NCI-H1092 (cell line): ENCODE measurements at places on chromosomes 1 and 21.

- no peak for DNase-seq
These were observed 40.7 kb downstream of the TOMM20 start for GRCh38 chr1:235087906-235088305.

GRCh38 chr1:212678456-212679410 lies 20.9 kb downstream of the BATF3 start:
- DNase-seq = no peak

DNA sequence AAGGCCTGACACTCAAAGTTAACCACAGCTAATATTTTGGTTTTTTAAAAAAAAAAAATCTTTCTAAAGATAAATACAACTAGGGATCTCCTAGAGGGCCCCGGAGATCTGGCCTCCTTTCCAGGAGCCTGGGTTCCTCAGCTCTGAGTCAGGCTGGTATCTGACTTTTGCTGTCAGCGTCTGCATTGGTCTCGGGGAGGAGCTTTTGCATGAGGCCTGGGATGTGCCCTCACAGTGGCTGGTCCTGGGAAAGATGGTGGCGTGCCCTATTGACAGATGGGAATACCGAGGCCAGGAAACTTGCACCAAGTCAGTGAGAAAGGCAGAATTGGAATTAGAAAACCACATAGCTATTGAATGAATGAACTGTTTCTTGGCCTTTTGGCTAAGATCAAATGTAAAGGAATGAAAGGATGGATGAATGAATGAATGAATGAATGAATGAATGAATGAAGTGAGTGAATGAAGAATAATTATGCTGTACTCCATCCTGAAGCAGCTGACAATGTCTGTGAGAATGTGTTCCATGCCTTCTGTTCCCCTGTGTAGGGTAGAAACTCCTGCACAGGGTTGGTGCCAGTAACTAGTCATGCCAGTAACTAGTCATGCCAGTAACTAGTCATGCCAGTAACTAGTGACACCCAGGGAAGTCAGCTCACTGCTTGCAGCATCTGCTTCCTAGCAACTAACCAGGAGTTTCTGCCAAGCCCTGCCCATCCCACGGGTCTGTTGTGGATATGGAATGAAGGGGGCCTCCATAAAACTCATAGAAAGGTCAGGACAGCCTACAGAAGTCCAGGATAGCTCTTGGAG lies 242.5 kb upstream of the VAMP3 start:
- DNase-seq = no peak

DNA sequence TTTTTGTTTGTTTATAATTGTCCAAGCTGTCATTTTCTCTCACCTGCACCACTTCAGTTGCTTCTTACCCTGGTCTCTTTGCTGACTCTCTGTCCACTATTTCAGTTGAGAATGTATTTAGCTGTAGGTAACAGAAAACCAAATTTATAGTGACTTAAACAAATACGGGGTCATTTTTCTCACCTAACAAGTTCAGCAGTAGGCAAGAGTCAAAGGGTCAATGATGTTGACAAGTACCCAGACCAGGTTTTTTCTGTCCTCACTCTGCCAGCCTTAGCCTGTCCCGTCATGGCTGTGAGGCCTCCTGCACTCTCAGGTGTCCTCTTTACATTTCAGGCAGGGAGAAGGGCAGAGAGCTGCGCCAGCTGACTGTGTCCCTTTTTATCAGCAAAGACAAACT lies 11.8 kb downstream of the RIIAD1 start:
- no peak for DNase-seq

- DNase-seq = no peak
These were observed 83.7 kb upstream of the KAZN start for GRCh38 chr1:14514739-14515138.

DNA sequence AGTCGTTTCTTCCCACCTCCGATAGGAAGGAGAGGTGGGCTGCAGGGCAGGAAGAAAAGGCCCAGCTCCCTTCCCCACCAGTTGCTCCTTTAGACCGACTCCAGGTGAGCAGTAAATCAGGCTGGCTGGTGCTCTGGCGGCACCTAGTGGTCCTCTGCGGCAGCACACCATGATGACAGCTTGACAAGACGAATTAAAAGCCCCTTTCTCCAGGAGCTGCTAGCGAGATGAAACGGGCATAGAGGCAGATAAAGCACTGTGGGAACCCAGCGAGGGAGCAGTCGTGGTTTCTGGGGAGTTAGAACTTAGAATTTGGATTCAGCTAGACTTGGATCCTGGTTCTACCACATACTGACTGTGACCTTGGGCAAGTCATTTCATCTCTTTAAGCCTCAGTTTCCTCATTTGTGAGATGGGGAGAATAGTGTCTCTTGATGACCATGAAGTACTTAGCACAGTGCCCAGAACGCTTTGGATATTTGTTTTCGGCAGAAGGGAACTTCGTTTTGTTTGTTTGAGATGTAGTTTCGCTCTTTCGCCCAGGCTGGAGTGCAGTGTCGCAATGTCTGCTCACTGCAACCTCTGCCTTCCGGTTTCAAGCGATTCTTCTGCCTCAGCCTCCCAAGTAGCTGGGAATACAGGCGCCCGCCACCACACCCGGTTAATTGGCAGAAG lies 21.8 kb upstream of the COL9A2 start:
- peak; percentile 95 for DNase-seq

GRCh38 chr21:29441651-29442050 lies 142.9 kb downstream of the BACH1 start:
- no peak for DNase-seq

- no peak for DNase-seq
These were observed 207.4 kb downstream of the PDE4B start for GRCh38 chr1:66000033-66000637.

DNA sequence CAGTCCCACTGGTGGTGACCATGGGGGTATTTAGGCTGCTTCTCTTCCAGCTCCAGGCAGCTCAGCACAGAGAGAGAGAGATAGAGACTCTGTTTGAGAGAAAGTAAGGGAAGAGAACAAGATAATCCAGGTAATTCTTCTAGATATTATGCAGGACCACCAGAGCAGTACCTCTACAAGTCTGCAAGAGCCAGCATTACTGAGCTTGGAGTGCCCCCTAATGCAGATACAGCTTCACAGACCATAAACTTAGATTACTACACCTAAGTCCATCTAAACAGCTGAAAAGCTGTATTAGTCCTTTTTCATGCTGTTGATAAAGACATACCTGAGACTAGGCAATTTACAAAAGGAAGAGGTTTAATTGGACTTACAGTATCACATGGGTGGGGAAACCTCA lies 570.3 kb downstream of the LRRIQ3 start:
- no peak for DNase-seq

DNA sequence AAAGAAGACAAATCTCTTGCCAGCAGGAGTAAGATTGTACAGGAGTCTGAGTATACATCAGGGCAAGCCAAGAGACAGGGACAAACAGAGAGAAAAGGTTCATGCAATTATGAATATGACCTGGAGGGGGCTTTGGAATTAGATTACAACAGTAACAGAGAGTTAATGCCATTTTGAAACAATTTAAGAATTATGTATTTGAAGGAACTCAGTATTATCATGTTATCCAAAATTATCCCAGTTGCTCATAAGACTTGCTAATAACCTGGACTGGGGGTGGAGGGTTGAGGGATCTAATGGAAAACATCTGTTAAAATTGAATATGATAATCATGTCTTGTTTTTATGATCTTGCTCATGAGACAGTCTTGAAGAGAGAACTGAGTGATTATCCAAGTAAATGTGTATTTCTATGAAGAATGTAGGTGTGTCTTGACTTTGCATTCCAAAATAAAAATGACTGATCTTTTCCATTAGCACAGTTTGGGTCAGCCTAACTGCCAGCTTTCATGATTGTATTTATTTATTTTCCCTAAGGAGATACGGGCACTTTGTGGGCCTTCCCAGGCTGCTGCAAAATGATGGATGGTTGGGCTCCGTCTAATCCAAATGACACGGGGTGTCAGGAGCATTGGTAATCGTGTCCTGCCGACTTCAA lies 117.7 kb downstream of the ERG start:
- DNase-seq = no peak

- no peak for DNase-seq
These were observed 9.2 kb upstream of the ZNF644 start for GRCh38 chr1:91031081-91031480.

DNA sequence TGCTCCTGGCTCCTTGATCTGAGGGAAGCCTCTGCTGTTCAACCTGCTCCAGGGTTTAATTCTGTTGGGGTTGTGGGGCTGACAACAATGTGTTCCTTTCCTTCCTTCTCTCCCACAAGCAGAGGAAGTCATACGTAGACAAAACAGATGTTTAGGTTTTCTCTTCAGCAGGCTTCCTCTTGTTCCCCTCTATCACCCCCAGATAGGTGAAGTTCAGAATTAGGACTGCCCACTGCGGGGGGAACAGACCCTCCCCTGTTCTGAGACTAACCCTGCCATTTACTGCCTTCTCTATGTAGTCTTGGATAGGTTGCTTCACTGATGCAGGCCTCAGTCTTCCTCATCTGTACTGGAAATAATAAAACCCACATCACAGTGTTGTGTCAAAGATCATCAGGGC lies 30.0 kb upstream of the NRDC start:
- no peak for DNase-seq

GRCh38 chr1:93617670-93618499 lies 63.8 kb downstream of the BCAR3 start:
- no peak for DNase-seq

- DNase-seq = no peak
These were observed 43.5 kb downstream of the PROX1 start for GRCh38 chr1:214031267-214031650.

- no peak for DNase-seq
These were observed 22.0 kb upstream of the BOLA1 start for GRCh38 chr1:149877211-149877946.

GRCh38 chr1:223411309-223411708 lies 18.1 kb downstream of the CCDC185 start:
- DNase-seq = no peak

- DNase-seq = peak; percentile 50
These were observed 75.2 kb upstream of the ZC3H12A start for GRCh38 chr1:37399205-37399604.

DNA sequence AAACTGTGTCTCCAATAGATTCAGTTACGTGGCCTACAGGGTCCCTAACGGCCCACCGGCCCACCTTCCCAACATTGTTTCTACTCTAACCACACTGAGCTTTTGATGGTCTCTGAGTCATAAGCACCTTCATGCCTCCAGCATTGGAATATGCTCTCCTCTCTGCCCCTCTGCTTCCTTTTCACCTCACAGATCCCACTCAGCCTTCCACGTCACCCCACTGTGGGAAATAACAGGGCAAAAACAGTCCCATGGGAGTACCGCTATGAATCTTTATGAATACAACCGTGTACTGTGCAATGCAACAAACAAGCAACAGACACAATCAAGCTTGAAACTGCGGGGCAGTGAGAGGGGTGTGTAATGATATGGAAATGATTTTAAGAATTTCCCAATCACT lies 5.3 kb upstream of the SARS1 start:
- no peak for DNase-seq

DNA sequence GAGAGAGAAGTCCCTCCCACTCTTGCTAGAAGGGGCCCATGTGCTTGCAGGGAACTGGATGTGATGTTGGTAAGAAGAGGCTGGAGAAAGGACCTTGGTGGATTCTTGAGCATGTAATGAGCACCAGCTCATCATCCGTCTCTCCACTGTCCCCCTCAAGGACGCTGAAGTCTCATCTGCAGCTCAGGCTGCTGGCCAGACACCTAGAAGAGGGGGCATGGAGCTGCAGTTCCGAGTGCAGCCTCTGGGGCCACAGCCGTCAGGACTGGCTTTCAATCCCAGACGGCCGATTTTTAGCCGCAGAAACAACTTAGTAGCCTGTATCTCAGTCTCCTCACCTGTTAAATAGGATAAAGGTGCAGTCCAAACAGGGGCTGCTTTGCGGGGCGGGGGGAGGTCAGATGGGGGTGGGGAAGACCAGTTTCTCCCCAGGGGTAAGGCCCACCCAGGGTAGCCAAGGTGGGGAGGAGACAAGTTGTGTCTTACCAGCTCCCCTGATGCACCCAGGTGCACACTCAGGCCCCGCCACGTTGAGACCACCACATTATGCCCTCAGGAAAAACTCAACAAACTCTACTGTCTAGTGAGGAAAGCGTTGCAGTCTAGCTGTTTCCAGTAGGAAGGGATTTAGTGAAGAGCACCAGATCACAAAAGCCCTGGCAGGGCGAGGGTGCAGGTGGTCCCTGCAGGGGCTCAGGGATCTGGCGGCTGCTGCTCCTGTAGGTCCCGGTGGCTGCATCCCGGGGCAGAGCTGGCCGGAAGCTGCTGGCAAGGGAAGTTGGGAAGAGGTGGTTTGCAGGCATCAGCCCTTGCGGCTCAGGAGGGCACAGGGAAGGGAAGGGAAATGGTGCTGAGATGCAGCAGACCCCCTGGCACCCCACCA lies 29.5 kb downstream of the LDLRAP1 start:
- DNase-seq = peak; percentile 10

- DNase-seq = peak; percentile 100
These were observed 20.2 kb downstream of the BTG2 start for GRCh38 chr1:203325418-203326091.

GRCh38 chr1:246081856-246082668 lies 425.0 kb downstream of the SMYD3 start:
- no peak for DNase-seq

DNA sequence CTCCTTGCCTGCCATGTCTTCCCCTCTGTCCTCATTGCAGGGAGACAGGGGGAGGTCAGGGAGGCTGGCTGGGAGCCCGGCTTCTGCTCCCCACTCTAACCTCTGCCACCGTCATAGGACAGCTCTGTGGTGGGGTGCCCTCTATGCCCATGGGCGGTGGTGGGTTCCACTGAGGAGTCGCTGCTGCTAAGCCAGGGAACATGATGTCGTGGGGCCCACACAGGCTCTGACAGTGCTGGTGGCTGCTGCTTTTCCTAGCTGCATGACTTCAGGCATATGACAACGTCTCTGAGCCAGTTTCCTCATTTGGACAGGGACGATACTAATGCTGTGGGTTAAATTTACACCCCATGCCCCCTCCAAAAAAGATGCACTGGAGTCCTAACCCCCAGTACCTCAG lies 14.7 kb downstream of the KCNA10 start:
- no peak for DNase-seq

- no peak for DNase-seq
These were observed 416.2 kb downstream of the MATN1 start for GRCh38 chr1:30307182-30307581.

DNA sequence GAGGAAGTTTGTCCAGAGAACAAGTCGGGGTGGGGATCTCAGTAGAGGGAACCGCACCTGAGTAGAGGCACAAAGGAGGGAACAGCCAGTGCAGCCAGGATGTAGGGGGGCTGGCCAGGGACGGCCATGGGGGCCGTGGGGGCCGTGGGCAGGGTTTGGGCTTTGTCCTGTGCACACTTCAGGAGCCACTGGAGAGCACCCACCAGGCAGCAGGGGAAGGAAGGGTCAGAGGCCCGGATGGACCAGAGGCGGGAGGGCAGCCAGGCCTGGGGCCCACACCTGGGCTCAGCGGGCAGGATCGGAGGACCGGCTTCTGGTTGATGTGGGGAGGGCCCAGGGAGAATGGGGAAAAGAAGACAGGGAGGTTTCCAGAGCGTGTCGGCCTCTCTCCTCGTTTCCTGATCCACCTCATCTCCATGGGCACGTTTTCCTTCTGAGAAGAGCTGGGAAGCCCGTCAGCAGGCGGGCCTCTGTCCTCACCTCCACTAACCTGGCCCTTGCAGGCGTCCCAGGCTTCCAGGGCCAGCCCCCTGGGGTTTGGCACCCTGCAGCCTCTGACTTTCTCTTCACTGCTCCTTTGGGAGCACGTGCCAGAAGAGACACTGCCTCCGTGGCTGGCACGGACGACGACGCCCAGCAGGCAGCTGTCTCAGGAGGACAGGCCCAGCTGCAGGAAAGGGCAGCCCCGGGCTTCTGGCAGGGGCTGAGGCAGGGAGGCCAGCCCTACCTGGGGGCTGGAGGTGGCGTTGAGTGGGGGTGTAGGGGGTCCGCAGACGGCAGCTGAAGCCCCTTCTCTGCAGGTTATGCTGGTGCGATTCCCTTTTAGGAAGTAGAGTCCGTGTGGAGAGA lies 16.8 kb upstream of the PDXK start:
- DNase-seq = no peak

- DNase-seq = peak; percentile 7
These were observed 11.1 kb downstream of the LRRC3 start for GRCh38 chr21:44466351-44466954.
